Activated naive CD4-positive, alpha-beta T cell treated with anti-CD3 and anti-CD28 coated beads, Interleukin-2, amount 10 ng/mL, durations not matched to agents 7 days and 5 days (primary cell): ENCODE measurements at places on chromosomes 1 and 21.

GRCh38 chr1:185360714-185361113 is 43.7 kb upstream of the IVNS1ABP start:
- DNase-seq, result no peak
- no peaks in the 10 kb centered on the region for H3K4me1 ChIP-seq
- H3K36me3 ChIP-seq, result peaks cover 3% of the 10 kb centered on the region
- H3K27ac ChIP-seq, result no peak overlapping the region
- no peaks in the 10 kb centered on the region for H3K27me3 ChIP-seq

GRCh38 chr1:32924881-32925344 is 23.7 kb upstream of the TMEM54 start:
- H3K4me1 ChIP-seq, result peaks cover 18% of the 10 kb centered on the region
- H3K27me3 ChIP-seq, result peaks cover 70% of the 10 kb centered on the region
- peaks cover 2% of the 10 kb centered on the region for H3K36me3 ChIP-seq
- H3K27ac ChIP-seq, result no peak overlapping the region
- no peak overlapping the region for H3K4me3 ChIP-seq
- DNase-seq, result no peak

- H3K36me3 ChIP-seq, result no peaks in the 10 kb centered on the region
- H3K27ac ChIP-seq, result no peak overlapping the region
- no peaks in the 10 kb centered on the region for H3K27me3 ChIP-seq
- H3K4me3 ChIP-seq, result no peak overlapping the region
- DNase-seq, result no peak
These were observed 12.5 kb upstream of the TTC22 start for GRCh38 chr1:54813485-54814125.

DNA sequence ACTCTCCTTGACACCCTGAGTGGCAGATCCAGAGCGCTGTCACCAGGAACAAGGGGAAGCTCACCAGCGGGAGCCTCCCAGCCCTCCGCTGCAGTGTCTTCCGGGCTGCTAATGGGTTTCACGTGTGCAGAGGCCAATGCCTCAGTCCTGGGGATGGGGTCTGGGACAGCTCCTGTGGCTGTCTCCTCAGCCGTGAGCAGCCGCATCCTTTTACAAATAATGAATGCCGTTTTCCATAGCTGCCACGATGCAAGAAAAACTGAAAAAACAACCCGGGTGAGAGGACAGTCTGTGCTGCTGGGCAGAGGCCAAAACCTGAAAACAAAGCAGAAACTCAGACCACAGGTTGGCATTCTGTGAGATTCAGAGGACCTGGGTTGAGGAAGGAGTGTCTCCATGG is 212.2 kb upstream of the RAB4A start:
- H3K36me3 ChIP-seq, result peaks cover 3% of the 10 kb centered on the region
- no peak for DNase-seq
- peaks cover 33% of the 10 kb centered on the region for H3K27me3 ChIP-seq
- peaks cover 43% of the 10 kb centered on the region for H3K4me1 ChIP-seq
- H3K4me3 ChIP-seq, result no peak overlapping the region
